ENCODE measurements at places on chromosomes 12 and 14.
A peak's percentile ranks its signal among the peaks of the same experiment; 100 is the strongest.

DNA sequence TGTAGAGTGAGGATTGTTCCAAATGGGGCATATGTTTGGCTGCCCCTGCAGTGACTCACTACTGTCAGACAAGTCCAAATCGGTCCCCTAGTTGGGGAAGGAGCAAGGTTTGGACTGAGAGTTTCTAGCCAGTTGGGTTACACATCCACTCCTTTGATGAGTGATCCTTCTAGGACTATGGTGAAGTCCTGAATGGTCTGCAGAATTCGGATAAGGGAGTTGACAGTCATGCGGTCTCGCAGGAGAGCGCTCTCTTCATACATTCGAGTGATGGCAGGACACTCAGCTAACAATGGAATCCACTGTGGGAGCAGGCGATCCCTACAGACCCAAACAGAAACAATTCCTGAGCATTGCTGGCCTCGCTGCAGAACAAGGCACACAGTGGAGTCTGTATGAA lies 61.5 kb upstream of the SINHCAF start:
- peak; percentile 32 for DNase-seq

DNA sequence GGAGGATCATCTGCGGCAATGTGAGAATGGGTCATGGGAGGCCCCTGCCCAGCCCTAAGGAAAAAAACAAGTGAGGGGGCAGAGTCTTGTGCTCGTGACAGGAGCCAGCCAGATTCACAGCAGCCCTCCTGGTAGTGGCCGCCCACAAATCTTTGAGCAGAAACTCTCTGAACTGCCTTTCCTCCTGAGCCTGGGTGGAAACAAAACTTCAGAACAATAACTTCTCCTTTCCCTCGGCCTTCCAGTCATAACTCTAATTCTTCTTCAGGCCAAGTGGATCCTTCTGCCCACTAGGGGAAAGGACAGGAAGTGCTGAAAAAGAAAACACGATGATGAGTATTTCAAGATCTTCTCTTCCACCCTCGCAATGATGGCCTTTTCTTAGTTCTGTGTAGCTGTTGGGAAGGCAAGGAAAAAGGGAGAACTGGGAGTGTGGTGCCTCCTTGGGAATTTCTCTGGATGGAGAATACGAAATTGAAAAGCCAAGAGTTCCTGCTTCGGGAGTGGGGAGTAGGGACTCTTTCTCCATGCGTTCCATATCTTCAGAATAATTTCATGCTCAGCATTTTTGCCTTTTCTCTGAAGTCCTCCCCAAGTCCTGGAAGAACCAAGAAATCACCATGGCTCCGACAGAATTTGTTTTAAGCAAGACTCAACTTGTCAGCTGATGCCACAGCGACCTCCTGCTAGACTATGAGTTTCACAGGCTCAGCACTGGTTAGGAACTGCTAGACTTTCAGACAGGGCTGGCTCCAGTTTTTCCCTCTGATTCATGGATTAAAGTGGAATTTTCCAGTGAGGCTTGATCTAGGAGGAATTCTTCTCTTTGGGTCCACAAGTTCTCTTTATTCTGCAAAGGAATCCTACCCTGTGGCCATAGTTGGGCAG lies 188.9 kb downstream of the CAND1 start:
- no peak for DNase-seq

DNA sequence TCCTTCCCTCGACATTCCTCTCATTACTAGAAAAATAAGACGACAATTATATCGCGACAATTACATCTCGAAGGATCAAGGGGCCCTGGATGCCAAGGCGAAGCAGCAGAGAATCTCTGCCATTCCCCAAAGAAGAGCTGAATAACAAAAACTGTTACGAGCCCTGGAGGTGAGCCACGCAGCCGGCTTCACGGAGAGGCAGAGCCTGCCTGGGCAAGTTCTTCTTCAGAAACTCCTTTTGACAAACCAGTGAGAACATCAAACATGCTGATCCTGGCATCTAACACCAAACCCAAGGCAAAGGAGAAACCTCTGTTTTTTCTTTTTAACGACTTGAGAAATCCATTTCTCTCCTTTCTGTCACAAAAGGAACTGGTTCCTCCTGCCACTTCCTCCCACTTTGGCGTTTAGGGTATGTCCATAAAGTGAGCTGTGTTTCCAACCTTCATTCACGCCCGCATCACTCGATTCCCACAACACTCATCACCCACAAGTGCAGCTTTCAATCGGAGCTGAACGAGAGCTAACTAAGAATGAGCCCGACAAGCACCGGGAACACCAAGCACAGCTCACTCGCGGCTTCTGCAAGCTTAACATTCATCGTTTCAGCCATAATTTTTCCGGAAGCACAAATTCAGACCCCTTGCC lies 21.5 kb downstream of the CCDC88C start:
- no peak for DNase-seq

GRCh38 chr12:122412851-122413433 lies 9.5 kb downstream of the CLIP1 start:
- no peak for DNase-seq

- no peak for DNase-seq
Observed at GRCh38 chr12:112354399-112354798, 27.8 kb downstream of the HECTD4 start.

DNA sequence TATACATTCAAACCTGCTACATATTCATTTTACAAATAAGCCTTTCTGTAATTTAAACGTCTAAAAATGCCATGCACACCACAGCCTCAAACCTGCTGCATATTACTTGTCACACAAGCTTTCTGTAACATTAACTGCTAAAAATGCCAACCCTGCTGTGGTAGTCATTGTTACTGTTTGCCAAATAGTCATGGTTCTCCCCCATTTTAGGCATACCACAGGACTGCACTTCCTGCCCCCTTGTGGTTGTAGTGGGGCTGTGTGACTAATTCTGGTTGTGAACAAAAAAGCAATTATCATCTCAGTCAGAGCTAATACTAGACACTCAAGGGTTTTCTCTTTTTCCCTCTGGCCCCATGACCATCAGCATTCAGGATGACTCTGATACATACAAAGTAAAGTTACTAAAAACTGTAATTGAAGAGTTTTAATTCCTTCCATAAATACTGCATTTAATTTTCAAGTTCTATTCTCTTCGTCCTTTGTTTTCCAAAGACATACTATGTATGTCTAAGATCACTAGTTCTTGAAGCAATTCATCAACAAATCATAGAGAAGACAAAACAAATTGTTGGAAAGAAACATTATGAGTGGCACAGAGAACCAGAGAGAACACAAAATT lies 5.7 kb upstream of the SLC35F4 start:
- DNase-seq, result peak; percentile 32

DNA sequence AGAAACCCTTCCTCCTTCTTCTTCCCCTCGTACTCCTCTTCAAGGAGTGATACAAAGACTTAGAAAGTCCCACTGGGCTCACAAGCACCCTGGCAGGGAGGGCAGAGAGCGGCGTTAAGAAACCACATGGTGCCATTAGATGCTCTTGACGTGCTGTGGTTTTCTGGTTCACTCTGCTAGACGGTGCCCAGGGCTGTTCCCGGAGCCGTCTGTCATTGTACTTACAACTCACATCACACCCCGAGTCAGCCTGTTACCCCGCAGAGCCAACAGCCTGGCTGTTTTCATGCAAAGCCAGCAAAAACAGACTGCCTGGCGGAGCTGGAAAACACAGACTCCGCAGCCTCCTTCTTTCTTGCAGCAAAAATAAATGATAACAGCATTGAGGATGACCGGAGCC lies 232.6 kb upstream of the TBX3 start:
- peak; percentile 58 for DNase-seq

- DNase-seq, result no peak
Observed at GRCh38 chr12:92552412-92553108, 150.2 kb upstream of the PLEKHG7 start.

GRCh38 chr12:61667676-61668075 lies 592.5 kb upstream of the USP15 start:
- DNase-seq, result no peak
